SJSA1 (cell line): ENCODE measurements at places on chromosomes 5 and 9.

DNA sequence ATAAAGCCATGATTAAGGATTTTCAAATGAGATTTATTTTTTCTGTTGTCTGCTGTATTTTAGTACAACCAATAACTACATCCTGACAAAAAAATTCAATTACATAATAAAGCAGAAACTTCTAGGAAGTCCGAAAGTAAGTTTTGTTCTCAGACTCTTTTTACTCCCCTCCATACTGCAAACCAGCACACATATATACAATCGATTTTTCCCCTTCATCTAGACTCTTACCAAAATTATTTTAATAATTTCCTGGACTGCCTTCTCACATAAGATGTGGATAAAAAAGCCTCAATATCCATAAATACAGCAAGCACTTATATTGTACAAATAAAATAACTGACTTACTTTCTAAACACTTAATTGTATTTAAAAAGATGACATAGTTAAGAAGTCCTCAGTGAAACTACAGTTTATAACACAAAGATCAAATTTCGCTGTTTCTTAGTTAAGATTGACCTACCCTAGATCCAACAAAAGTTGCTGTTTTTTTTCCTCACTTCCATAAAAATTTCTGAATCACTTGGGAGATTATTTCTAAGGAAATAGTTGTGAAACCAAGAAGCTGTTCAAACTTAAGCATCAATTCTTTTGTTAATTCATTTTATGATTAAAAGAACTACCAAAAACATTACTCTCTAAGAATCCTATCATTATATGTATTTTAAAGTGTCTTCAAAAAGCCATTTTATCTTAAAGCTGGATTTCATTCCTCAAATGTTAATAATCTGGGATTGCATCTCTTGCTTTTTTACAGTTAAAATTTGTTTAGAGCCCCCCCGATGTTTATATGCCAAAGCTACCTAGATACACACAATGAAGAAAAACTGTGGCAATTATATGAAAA lies 74.7 kb upstream of the IFNE start:
- DNase-seq = no peak

DNA sequence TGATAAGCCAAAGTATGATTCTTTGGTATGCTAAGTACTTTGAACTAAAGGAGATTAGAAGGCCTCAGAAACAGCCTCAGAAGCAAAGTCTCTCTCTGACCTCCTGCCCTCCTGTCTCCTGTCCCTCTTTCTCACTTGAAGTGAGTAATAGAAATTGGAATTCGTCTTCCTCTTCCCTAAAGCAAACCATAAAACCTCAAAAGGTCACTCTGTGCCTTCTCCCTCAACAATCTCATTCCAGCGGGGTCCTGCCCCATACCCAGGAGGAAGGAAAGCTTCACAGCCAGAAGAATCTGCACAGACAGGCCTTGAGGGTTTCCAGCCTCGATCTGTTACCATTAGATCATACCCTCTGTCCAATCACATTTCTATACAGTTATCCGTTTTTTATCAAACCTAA lies 87.8 kb downstream of the HAPLN1 start:
- peak; percentile 17 for DNase-seq

DNA sequence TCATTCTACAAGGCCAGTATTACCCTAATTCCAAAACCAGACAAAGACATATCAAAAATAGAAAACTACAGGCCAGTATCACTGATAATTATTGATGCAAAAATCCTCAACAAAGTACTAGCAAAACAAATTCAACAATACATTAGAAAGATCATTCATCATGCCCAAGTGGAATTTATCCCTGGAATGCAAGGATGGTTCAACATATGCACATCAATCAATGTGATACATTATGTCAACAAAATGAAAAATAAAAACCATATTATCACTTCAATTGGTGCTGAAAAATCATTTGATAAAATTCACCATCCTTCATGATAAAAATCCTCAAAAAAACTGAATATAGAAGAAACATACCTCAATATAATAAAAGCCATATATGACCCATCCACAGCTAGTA lies 115.2 kb upstream of the SLC27A6 start:
- no peak for DNase-seq

DNA sequence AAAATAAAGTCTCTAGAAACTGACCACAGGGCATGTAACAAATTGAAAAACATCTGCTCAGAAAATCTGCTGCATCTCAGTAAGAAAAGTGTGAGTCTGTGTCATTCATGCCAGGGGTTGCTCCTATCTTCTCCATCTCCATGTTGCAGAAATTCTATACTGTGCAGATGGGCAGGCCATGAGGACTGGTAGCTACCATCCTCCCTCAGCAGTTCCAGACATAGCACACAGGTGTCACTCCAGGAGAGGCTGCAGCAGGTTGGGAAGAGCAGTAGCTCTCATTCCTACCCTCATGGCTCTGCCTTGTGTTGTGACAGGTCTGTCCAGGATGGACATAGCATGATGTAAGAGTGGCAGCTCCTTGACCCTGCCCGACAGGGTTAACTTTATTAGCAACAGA lies 173.4 kb downstream of the NDUFS4 start:
- no peak for DNase-seq

DNA sequence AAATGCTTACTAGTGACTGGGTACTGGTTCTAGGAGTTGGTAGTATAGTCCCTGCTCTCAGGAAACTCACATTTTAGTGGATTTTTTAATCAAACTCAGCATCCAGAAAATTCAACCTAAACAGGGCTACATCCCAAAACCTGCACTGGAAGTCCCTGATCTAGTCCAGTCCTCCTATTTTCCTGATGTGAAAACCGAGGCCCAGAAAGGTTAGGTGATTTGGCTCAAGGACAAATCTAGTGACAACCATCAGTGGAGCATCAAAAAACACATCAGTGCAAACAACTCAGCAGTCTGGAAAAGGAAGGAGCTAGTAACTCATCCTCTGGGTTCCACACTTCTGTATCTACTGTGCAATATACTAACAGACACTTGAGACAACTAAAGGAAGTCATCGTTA lies 38.2 kb downstream of the SERINC5 start:
- DNase-seq = no peak

- DNase-seq = no peak
Measured at GRCh38 chr5:118029807-118030206, 958.5 kb downstream of the DTWD2 start.

DNA sequence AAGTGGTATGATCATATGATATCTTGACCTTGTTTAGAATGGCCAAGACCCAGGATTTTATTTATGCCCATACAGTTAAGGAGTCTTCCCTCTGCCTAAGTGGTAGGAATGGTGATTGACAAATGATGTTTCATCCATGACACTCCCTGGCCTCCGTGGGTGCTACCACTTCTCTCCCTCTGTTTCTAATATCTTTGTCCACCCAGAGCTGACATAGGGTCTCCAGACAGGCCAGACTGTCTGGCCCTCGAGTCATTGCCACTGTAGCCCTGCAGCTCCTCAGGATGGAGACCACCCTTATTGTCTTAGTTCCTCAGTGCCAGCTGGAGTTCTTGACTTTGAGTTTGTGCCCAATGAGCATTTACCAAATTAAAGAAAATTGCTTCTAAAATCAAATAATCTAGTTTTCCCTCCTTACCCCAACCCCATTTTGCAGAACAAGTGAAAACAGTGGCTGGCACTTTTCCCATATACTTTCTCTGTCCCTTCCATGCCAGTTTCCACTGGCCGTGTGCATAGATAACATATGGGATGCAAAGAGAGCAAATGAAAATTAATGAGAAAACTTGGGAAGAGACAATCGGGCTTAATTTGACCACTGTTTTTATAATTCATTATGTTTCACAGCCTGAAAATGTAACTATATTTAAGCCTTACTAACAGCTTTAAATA lies 235.7 kb downstream of the NSG2 start:
- no peak for DNase-seq
